ENCODE measurements at places on chromosomes 3 and 15. TPM values are rescaled to one million over a fixed set of nuclear protein-coding genes. Genes with fewer than 3 reads are reported as not detected.

Gene AGBL1
- total RNA-seq = not detected

GRCh38 chr3:8606701-8607231 is 37.8 kb downstream of the SSUH2 start:
- DNase-seq = no peak

DNA sequence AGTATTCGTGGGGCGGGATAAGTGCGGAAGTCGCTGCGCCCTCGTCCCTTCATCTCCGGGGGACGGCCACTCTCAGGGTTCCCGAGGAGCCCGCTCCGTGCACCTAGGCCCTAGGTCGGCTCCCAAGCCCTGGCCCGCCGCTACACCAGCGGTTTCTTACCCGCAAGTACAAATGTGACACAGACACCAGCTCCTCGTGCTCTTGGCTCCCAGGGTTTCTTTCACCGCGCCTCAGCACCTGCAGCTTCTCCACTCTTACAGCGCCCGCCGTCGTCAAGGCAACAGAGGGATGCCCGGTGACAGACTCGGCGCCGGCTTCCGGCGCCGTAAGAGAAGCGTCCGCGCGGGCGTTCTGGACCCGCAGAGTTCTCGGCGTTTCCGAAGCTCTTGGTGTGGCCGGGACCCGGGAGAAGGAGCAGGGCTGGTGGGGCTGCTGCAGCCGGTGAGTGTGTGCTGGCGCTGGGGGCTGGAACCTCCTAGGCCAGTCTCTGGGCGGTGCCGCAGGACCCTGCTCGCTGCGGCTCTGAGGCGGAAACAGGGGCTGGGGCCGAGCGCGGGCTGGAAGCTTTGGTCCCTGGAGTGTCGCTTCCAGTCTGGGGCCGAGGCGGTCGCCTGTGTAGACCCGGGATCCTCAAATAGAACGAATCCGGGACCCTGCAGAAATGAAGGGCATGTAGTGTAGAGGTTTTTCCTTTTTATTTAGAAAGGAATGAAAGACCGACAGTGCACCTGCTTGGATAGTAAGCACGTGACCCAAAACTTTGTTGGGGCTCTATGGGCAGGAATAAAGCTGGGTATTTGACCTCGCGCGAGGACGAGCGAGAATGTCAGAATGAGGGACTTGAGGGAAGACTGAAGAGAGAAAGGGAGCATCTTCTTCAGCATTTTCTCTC is 155.4 kb upstream of the GOLGA6L4 start:
- DNase-seq = no peak

GRCh38 chr3:4581920-4582611 is 88.9 kb downstream of the ITPR1 start:
- DNase-seq = no peak

DNA sequence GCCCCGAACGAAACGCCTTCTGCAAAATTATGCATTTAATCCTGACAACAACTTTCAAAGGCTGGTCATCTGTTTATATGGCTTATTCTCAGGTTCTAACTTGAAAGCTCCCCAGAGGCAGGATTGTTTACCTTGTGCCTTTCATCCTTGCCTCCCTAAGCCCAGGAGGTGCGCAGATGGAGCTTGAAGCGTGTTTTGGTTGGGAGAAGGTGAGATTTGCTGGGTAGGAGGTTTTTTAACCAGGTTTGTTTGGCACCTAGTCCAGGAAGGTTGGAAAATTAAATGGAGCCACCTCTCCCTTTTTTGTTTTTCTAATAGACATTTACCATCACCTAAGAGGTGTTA is 675 bp downstream of the TSEN2 start:
- DNase-seq = no peak

DNA sequence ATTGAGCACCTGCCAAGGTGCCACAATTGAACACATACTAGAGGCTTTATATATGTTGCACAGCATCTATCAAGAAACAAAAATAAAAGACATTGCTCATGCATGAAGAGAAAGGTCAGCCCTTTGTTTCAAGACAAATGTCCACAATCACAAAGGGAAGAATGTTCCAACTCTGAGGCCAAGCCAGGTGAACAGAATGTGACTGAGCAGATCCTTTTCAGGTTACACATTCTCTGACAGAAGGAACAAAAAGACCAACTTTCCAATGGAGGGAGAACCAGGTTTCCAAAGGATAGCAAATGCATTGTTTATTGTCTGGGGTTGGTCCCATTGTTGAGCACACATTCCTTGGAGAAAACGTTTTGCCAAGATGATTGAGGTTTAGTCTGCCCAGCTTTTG is 50.2 kb upstream of the FAM174B start:
- no peak for DNase-seq

All from Caki2 (cell line).